ENCODE measurements at places on chromosomes 16 and 17.

- no peak for DNase-seq
Measured at GRCh38 chr16:71340406-71340805, 18.1 kb upstream of the CALB2 start.

DNA sequence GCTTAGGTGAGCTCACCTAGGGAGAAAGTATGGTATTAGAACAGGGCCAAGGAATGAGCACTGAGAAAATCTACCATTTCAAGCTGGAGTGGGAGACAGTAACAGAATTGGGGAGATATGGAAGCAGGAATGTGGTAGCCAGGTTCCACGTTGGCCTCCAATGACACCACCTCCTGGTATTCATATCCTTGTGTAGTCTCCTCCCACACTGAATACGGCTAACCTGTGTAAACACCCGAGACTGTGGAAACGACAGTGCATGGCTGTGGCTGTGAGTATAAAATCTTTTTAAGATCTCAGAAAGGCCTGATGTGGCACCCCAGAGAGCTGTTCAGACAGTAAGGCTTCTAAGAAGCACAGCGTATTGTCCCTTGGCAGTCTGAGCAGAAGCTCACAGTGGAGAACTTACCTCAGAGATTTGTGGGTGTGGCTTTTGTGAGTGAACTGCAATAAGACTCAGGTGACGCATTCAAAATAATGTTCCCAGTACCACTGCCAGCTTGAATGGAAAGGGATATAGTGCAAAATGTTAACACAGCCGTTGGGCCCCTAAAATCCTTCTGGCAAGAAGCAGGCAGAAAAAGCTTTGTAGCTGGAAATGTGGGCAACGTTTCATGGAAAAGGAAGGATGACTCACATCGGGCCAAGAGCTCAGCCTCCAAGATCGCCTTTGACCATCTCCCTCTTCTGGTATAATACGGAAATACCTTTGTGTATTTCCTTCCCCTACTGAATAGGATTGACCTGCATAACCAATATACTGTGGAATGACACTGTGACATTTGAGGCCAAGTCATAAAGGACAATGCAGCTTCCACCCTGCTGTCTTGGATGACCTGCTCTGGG lies 14.4 kb downstream of the SDR42E1 start:
- DNase-seq = no peak

DNA sequence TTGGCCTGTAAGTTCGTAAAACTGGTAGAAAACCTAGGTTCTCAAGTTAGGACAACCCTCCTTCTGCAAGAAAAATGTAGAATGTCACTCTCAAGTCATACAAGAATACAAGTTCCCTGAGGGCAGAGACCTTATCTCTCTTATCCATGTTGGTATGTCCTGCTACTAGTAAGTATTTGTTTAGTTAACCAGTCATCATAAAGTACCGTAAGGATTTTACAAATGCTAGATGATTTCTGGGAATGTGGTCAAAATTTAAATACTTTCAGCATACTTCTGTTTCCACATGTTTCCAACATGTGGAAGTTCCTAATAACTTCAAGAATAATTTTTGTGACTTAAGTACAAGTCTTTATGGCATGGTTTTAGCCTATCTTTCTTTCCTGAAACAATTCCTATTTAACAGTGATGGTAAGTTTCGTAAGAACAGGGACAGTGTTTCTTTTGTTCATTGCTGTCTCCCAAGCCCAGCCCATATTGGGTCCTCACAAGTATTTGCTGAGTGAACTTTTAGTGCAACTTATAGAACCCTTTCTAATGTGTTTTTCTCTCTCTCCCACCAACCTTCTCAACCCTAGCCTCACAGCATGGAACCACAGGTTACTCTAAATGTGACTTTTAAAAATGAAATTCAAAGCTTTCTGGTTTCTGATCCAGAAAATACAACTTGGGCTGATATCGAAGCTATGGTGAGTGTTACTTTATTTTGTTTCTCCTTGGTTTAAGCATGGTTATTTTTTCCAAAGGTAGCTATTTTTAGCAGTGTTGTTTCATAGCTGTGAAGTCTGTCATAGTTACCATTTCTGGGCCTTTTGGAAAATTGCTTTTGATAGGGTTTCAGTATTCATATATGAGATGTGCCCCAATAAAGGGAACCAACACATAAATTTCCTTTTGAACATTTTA lies 4.5 kb downstream of the NBR1 start:
- DNase-seq = no peak

DNA sequence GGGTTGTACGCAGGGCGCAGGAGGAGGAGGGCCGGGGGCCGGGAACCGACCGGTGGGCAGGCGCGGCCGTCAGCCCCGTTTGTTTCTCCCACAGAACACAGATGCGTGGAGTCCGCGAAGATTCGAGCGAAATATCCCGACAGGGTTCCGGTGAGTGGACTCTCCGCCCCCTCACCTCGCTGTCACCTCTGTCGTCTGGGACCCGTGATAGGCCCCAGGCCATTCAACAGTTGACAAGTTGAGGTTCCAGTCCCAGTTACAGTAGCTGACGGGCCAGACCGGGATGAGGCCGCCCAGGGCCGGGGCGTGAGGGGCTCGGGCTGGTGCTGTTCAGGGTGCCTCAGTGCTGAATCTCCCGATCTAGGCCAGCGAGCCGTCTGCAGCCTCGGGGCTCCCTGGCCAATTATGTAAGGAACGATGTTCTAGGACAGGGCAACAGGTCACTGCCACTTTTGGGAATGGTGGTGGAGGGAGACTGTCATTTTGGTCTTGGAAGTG lies 628 bp downstream of the GABARAPL2 start:
- DNase-seq = no peak

- peak; percentile 21 for DNase-seq
Measured at GRCh38 chr17:32971171-32971570, 20.5 kb upstream of the SPACA3 start.

DNA sequence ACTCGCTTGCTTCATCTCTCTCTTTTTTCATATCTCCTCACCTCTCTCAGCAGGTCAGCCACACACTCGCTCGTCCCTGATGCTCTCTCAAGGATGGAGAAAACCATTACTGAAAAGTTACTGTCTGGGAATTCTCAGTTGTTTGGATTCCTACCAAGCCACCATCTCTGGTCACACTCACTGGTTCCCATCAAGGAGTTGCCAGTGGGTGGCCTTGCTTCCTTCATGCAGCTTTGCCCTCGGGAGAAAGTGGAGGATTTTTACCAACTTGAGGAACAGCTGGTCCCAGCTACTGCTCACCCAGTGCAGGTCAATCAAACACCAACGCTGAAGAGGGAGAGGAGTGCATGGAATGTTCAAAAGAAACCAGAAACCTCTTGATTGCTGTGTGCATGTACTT lies 25.3 kb downstream of the MEOX1 start:
- no peak for DNase-seq

GRCh38 chr17:81295676-81296381 lies 722 bp upstream of the SLC38A10 start:
- DNase-seq = no peak

DNA sequence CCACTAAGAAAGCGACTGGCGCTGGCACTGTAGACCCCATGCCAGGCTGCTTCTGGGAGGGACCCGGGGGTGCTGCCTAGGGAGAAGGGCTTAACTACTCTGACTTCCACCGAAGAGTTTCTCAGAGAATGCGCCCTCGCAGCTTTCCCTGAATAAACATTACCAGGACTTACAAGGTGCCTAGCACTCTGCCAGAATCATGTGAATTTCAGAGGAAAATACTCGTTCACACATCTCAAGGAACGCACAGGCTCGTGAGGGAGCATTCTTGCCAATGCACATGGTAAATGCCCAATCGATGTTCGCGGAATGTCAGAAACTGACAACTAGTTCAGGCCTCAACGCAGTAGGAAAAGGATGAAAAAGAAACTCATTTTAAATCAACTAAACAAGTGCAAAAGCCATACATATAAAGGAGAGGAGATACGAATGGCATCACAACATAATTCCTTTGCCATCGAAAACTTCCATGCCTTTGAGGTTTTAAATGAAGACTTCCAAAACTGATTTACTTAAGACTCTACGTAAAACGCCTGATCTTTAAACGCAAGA lies 999 bp downstream of the CMC2 start:
- no peak for DNase-seq

DNA sequence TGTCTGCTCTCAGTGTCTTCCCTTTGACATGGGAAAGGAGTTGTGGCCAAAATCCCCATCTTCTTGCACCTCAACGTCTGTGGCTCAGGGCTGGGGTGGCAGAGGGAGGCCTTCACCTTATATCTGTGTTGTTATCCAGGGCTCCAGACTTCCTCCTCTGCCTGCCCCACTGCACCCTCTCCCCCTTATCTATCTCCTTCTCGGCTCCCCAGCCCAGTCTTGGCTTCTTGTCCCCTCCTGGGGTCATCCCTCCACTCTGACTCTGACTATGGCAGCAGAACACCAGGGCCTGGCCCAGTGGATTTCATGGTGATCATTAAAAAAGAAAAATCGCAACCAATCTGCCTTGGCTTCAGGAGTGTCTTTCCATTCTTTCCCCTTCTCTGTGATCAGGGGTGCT lies 918 bp upstream of the MRM1 start:
- DNase-seq = no peak

GRCh38 chr16:12025926-12026325 lies 49.4 kb downstream of the SNX29 start:
- no peak for DNase-seq

- peak; percentile 71 for DNase-seq
Measured at GRCh38 chr17:8991514-8992285, 26.2 kb upstream of the PIK3R5 start.

DNA sequence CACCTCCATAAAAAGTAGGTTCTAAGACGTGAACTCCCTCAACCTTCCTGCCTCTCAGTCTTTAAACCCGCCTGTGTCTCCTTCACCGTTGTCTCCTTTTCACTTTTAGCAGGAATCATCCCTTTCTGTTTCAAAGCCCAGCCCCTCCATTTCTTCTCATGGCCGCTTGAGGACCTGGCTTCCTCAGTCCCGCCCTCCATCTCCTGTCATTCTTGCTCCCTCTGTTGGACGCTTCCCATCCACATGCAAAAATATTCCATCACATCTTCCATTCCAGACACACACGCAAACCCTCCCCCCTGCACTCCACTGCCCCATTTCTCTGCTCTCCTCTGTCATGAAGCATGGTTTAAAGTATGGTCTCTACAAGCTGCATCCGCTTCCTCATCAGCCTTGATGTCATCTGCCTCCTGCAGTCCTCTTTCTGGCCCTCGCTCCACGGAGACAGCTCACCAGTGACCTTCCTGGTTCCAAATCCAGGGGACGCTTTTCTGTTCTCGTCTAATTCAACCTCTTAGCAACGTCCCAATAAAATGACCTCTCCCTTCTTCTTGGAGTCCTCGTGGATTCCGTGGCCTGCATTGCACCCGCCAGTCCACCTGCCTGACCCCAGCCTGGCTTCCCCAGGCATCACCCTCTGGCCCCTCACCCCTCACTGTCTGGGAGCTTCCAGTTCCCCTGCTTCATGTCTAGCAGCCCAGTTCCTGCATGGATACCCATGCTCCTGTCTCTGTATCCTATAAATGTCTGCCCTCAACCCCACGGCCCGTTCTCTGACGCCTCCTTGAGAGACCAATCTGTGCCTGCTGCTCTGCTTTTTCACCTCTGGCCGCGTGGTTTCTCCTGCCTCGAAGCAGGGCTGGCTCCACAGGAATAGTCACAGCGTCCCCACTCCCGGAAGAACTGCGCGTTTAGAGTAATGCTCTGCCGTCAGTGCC lies 26.2 kb downstream of the ANKRD40 start:
- DNase-seq = no peak

DNA sequence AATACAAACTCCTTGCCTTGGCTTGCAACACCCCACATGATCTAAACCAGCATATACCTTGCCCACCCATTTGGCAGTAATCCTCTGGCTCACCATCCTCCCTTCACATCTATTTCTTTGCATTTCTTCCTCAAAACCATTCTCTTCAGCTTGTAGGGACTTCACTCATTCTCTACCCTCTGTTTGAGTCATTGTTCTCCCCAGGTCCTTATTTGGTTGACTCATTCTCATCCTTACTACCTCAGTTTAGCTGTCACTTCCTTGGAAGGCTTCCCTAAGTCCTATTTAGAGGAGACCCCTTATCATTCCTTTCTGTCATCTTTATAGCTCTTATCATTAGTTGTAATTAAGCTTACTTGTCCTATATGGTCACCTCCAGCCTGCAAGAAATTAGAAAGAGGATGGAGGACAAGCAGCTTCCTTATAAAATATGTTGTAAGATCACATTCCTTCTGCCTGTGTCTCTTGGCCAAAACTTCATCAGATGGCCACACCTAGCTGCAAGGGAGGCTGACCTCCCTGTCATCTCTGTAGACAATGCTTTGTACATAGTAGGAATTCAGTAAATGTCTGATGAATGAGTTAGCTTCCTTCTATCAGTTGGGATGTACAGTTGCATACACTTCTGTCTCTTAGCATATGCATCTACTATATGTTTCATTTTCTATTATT lies 1.7 kb downstream of the TTC19 start:
- no peak for DNase-seq

GRCh38 chr17:59858167-59858816 lies 34.5 kb downstream of the TUBD1 start:
- DNase-seq = no peak

- DNase-seq = no peak
Measured at GRCh38 chr17:60542071-60542470, 16.0 kb upstream of the APPBP2 start.

- peak; percentile 34 for DNase-seq
Measured at GRCh38 chr17:76585649-76586593, at the start of gene ST6GALNAC2. ST6GALNAC2 (minus strand) TSS chr17:76585860; CDS start chr17:76585808, 52 bp downstream.

DNA sequence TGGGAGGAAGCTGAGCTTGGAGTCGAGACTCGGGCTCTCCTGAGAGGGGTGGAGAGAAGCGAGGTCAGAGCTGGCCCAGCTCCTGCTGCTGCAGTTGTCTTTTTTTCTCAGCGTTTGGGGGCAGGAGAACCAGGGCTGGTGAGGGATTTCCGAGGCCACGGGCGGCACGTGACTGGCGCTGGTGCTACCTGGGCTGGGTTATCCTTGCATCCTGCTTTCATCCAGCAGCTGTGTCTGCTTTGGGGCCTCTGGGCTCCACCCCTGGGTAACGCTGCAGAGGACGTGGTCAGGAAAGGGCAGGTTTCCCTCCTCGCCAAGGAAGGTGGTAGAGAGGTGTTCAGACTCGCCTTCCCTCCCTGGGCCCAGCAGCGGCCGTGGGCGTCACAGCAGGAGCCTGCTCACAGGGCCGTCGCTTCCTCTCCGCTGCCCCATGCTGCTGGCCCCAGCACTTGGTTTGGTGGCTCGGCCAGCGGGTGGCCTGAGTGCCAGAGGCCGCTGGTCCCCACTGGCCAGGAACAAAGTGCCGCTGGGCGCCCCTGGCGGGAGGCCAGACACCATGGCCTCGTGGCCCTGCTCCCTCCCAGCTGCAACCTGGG lies 22.5 kb downstream of the GSE1 start:
- DNase-seq = no peak

DNA sequence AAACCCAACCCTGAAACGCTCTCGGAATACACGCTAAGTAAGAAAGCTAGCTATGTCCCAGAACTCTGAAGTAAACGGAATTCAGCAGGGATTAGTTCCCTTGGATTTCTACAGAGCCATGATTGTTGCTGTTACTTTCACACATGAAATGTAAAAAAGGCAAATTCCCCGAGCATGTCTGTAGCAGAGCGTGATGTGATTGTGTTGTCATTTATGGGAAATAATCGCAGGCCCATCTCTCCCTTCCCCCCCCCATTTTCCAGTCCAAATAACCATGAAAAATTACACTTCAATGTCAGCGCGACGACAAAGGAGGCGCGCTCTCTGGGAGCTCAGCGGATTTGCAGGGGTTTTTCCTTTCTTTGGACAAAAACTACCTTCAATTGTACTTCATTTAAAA lies 209.0 kb downstream of the ZFHX3 start:
- no peak for DNase-seq
